Progenitor cell of endocrine pancreas (in vitro differentiated cells): ENCODE measurements at places on chromosomes 12 and 14. TPM values are rescaled to one million over a fixed set of nuclear protein-coding genes. Genes with fewer than 3 reads are reported as not detected.

CIROP gene
- not detected in 2 replicates for total RNA-seq

CRIP1 gene
- total RNA-seq, result 5.1 TPM in 2 replicates

ACSS3 gene
- 15.9 and 20.9 TPM in 2 replicates for total RNA-seq

DNA sequence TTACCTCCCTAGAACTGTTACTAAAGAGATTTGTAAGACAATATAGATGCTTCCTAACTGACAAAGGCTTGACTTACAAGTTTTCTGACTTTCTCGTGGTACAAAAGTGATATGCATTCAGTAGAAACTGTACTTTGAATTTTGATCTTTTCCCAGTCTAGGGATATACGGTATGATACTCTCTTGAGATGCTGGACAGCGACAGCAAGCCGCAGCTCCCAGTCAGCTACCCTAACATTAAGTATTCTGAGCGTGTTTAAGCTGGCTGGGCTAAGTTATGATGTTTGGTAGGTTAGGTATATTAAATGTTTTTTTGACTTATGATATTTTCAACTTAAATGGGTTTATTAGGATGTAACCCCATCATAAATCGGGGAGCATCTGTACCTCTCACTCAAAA lies 55.2 kb upstream of the CDKL1 start:
- DNase-seq, result no peak
- H3K4me1 ChIP-seq, result peaks cover 10% of the 10 kb centered on the region
- no peaks in the 10 kb centered on the region for H3K27me3 ChIP-seq
- H3K36me3 ChIP-seq, result peaks cover 57% of the 10 kb centered on the region
- no peak overlapping the region for H3K4me3 ChIP-seq

DNA sequence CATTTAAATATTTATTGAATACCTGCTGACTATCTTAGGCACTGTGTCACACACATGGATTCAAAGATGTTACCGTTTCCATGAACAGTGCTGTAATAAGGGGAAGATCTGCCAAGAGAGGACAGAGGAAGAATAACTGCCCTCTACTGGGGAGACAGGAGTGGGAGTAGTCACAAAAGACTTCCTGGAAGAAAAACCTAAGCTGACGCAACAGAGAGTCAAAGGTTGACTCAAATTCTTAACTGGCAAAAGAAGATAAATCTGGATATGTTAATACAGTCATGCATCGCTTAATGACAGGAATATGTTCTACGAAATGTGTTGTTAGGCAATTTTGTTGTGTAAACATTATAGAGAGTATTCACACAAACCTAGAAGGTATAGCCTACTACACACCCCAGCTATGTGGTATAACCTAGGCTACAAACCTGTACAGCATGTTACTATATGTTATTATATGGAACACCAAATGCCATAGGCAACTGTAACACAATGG lies 51.5 kb downstream of the DCAF5 start:
- DNase-seq, result no peak
- H3K27ac ChIP-seq, result no peak overlapping the region
- peaks cover 13% of the 10 kb centered on the region for H3K4me1 ChIP-seq
- H3K36me3 ChIP-seq, result peaks cover 6% of the 10 kb centered on the region

DNA sequence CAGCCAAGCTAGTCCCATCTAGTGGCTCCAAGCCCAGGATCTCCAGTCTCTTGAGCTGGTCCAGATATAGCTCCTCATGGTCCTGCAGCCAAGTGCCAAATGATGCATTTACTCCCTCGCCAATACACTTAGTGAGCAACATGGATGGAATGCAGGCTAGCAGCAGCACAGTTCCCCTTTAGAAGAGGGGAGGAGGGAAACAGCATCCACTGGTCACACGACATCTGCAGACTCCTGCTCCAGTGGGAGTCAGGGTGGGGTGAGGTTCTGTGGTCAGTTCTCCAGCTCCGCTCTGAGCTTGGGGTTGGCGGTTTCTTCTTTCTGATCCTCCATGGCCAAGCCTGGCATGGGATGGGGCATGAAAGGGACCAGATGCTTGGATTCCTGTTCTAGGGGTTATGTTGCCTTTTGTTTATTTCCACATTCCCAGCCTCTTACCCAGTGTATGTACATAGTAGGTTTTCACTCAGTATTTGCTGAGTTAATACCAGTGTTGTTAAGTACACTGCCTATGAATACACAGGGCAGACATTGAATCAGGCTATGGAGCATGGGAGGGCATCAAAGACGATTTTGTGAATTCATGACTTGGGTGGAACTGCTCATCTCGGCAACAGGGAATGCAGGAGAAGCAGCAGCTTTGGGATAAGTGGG lies 57.3 kb downstream of the GALNT16 start:
- H3K27me3 ChIP-seq, result no peaks in the 10 kb centered on the region
- H3K36me3 ChIP-seq, result peaks cover 2% of the 10 kb centered on the region
- no peak for DNase-seq
- H3K4me1 ChIP-seq, result peaks cover 3% of the 10 kb centered on the region
- H3K27ac ChIP-seq, result peak overlapping the region; percentile 8
- no peak overlapping the region for H3K4me3 ChIP-seq
